RPMI8226 (cell line): ENCODE measurements at places on chromosomes 1 and 21.

GRCh38 chr21:38729754-38730379 lies 75.9 kb upstream of the ETS2 start:
- no peak for DNase-seq

- DNase-seq: no peak
Observed at GRCh38 chr1:51157395-51157794, 55.4 kb downstream of the C1orf185 start.

GRCh38 chr1:154434346-154435085 lies 29.4 kb downstream of the IL6R start:
- no peak for DNase-seq

GRCh38 chr1:223514644-223515043 lies 121.4 kb downstream of the CCDC185 start:
- no peak for DNase-seq

- no peak for DNase-seq
Observed at GRCh38 chr1:152967201-152967600, 3.2 kb upstream of the SPRR4 start.

GRCh38 chr1:89041721-89042120 lies 19.1 kb upstream of the GBP3 start:
- DNase-seq: no peak

- DNase-seq: no peak
Observed at GRCh38 chr1:55234016-55234415, 18.9 kb upstream of the USP24 start.

DNA sequence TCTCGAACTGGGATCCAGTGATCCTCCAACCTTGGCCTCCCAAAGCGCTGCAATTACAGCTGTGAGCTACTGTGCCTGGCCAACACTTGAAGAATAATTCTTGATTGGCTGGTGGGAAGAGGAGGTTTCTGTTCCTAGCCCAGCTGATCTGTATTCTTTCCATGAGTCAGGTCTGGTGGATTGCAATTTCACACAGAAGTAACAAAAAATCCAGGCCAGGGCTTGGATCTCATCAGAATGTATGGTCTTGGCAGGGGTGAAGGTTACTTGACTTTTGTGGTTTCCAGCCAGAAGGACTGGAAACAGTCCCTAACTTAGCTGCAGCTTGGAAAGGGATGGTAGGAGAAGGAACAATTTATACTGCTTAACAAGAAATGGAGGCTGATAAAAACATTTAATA lies 5.1 kb upstream of the HP1BP3 start:
- no peak for DNase-seq

DNA sequence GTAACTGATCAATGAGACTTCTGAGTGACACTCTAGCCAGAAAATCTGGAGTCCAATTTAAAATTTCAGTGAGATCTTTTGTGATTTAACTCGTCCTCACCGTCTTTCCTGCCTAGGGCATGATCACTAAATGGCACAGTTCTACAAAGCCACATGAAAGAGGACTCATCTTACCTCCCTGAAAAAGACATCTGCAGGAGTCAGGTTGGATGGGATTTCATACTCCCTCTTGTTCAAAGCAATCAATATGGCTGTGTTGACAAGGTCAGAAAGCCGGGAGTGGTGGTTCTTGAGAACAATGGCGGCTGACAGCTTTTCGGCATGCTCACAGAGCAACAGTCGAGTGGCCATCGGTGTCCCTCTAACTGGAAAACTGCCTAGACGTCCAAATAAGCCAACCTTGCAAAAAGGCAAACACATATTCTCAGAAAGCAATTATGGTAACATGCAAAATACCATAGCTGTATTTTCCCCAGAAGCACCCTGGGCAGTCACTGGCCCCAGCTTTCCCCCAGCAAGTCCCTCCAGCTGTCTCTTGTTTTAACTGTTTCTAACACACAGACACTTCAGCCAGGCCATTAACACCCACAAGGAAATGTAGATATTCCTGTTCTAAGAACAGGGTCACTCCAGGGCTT lies 36.6 kb upstream of the ACTA1 start:
- no peak for DNase-seq

DNA sequence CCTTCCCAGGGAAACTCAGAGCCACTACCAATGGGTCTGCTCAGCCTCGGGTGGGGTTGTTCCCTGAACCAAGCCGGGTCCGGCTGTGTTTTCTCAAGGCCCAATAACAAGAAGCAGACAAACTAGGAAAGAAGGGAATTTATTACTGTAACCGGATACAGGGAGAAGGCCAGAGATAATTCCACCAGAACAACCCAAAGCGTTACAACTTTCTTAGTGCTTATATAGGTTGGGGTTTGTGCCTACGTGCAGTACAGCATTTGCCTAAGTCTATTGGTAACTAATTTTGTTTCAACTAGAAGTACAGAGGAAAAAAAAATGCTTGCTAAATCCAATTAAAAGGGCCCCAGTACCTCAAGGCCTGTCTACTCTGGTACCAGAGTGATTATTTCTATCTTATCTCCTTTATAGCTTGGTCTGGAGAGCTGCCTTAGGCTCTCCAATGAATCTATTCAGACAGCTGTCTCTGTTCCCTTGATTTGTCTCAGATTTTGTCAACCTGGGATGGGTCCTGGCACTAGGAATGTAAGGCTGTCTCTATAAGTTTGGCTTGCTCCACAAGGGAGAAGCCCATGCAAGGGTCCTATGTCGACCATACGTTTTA lies 57.3 kb upstream of the CCDC190 start:
- no peak for DNase-seq

- peak; percentile 99 for DNase-seq
Observed at GRCh38 chr1:209652873-209653401, 712 bp upstream of the LAMB3 start.

GRCh38 chr1:244804841-244805240 lies 30.6 kb upstream of the COX20 start:
- DNase-seq: no peak

DNA sequence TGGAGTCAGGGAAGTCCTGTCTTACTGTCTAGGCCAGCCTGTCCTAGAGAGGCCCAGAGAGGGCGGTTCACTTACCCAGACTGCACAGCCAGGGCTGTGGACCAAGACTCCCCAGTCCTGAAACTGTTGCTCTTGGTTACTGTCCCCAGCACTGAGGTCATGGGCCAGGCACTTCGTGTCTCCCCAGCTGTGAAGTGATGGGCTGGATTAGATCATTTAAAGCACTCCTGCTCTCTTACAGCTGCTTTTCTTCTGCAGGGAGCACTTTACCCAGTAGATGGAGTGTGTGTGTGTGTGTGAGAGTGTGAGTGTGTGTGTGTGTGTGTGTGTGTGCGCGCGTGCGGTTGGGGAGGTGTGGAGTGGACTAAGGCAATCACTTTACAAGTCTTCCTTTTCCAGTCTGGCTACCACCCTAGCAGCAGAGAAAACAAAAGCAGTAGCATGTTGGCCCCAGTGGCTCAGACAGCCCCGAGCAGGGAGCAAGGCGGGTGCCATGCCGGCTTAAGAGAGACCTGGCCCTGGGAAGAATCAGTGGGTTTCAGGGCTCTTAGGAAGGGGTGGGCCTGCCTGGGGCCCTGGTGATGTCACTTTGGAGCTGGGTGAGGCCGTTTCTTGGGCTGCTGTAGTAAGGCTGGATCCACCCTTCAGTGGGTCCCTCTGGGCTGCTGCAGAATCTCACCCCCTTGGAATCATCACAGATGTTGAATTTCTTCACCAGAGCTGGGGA lies 2.4 kb downstream of the SPSB1 start:
- DNase-seq: peak; percentile 80

DNA sequence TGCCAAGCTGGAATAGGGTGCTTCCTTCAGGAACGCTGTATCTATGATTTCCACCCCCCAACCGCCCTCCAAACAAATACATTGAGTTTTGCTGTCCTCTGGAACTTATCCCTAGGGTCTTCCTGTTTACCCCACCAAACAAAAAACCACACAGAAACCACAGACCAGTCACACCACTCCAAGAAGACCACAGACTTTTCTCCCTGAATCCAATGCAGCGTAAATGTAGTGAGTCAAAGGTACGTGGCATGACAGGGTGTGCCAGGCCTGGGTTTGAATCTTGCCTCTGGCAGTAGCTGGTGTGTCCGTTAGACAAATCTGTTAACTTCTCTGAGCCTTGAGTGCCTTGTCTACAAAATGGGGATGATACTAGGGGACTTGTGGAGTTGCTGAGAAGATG lies 27.8 kb downstream of the ASAP3 start:
- DNase-seq: no peak

DNA sequence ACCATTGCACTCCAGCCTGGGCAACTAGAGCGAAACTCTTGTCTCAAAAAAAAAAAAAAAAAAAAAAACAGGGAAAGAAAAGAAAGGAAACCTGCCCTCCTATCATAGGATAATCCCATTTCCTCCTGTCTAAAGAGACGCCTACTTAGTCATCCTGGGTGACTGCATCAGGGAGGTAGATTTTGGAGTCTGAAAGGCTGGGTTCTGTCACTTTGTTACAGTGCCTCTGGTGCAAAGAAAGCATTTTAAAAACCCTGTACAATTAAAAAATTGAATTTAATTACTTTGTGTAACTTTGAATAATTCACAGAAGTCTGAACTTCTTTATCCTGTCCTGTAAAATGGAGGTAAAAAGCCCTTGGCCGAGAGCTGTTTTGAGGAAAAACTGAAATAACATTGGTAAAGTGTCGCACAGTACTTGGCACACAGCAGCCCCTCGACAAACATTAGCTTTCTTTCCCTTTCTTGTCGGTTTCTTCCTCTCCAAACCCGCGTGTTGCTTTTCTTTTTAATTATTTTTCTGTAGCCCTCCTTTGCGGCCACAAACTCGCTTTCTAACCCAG lies 657 bp upstream of the HDAC1 start:
- no peak for DNase-seq

DNA sequence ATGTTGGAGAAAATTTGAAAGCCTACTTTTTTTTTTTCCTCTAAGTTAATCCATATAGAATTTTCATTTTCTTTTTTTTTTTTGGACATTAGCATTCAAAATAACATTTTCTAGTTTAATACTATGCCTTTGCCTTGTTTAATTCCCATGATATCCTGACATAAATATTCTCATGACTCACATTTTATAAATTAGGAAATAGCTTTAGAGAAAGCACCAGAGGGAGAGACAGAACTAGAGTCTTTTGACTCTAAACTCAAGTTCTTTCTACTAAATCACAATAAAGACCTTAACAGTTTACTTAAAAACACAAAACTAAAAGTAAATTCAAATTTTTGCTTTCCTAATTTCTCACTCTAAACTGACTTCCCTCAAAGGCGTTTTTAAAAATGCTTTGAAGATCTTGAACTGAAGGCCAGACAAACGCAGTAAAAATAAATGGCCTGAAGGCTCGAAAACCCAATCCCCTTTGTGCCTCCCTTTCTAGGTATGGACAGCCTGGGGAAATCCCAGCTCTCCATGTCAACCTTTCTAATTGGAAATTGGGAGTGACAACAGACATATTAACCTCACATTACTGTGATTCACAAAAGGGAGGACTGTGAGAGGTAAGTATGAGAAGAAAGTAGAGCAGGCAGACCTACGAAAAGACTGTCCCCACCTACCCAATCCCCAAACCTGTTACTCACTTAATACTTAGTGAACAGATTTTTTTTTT lies 104.6 kb downstream of the ENAH start:
- no peak for DNase-seq

GRCh38 chr21:26846036-26846931 lies 1.1 kb upstream of the ADAMTS1 start:
- DNase-seq: no peak

DNA sequence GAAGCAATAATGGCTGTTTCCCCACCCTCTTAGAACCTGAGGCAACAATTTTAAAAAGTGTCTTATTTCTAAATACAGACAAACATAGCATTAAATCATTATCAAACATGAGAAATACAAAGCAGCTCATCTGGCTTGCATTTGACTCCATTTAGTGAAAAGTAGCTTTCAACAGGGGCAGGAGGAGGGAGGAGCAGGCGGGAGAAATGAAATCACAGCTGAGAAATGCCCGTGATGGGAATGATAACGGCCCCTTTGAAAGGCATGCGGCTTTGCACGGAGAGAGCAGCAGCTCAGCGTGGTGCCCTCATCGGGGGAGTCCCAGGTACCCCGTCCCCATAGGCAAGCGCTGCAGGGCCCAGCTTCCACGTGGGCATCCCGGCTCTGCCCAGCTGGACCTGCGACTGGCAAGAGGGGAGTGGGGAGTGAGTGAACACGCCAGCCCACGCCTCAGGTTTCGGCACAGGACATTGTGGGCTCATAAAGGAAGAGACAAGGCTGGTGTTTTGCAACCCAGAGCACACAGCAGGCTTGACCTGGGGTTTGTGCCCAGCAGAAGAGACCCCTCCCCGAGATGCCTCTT lies 134.6 kb downstream of the NPHP4 start:
- DNase-seq: no peak

DNA sequence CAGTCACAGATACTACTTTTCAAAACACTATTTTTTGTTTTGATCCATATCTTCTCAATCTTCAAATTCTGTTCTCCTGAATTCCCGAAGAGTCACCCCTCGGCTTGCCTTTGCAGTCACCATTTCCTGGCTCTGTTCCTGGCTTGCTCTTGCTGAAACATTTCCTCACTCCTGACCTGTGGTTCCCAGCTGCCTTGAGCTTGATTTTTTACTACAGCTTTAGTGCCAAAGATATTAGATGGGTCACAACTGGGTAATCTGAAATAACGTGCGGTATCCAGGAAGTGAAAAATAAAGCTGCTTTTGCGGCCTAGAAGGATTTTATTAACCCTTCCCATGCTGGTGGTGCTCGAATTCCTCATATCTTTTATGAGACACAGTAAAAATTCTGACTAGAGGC lies 318.8 kb downstream of the PCP4 start:
- no peak for DNase-seq

GRCh38 chr1:235023711-235024439 lies 104.8 kb downstream of the TOMM20 start:
- no peak for DNase-seq

- no peak for DNase-seq
Observed at GRCh38 chr1:8352886-8353785, 35.2 kb downstream of the SLC45A1 start.

- DNase-seq: no peak
Observed at GRCh38 chr1:56591909-56592308, 12.5 kb upstream of the PLPP3 start.

GRCh38 chr1:235129774-235130570 lies 1.3 kb upstream of the TOMM20 start:
- DNase-seq: no peak

DNA sequence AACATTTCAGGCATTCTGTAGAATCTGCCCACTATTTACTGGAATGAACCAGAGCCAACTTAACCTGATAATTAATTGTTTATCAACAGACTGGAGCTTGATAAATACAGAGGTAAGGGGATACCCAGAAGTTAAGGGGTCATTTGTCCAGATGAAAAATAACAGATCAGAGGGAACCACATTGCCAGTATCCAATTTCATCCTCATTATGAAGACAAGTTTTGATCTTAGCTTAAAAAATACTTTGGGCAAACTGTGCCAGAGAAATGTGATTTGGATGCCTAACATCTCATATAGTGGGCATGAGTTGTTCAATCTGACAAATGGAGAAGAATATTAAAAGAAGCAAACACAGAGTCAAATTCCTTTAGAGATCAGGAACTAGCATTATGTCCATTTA lies 63.7 kb downstream of the IFI44 start:
- DNase-seq: no peak
